ENCODE measurements at places on chromosomes 4 and X. TPM values are rescaled to one million over a fixed set of nuclear protein-coding genes. Genes with fewer than 3 reads are reported as not detected.

The ADRA2C gene
- total RNA-seq, result 6.9 TPM

The TLR10 gene
- total RNA-seq, result 1.3 TPM

The EVC gene
- 27.5 TPM for total RNA-seq

The CENPI gene
- total RNA-seq, result 0.88 TPM

The MAP3K15 gene
- not detected for total RNA-seq

The ABCG2 gene
- total RNA-seq, result 2.6 TPM

The SULT1B1 gene
- 1.4 TPM for total RNA-seq

The MTMR8 gene
- 0.96 TPM for total RNA-seq

The ASB9 gene
- total RNA-seq, result 1.0 TPM

The STAP1 gene
- total RNA-seq, result not detected

The POF1B gene
- 19.5 TPM for total RNA-seq

The TMEM271 gene
- not detected for total RNA-seq

The APEX2 gene
- 10.8 TPM for total RNA-seq

The TCP11X2 gene
- total RNA-seq, result not detected

The FGD1 gene
- 3.7 TPM for total RNA-seq

Data from breast epithelium (tissue), 4 donors.